Temporal lobe (tissue), 4 donors: ENCODE measurements at places on chromosomes 1 and 21. TPM values are rescaled to one million over a fixed set of nuclear protein-coding genes. Genes with fewer than 3 reads are reported as not detected.

USH2A gene
- under 0.01 TPM for total RNA-seq

LCE2C gene
- not detected for total RNA-seq

IGSF5 gene
- 0.25 TPM for total RNA-seq

MIXL1 gene
- 0.25 TPM for total RNA-seq

ZBTB8A gene
- 27.0 TPM for total RNA-seq

GRIK3 gene
- total RNA-seq = 34.7 TPM

TRIM67 gene
- 46.7 TPM for total RNA-seq

ARHGEF16 gene
- 0.25 TPM for total RNA-seq

L1TD1 gene
- under 0.01 TPM for total RNA-seq

S100A7 gene
- total RNA-seq = not detected

OSCP1 gene
- 12.8 TPM for total RNA-seq

RIIAD1 gene
- total RNA-seq = 15.2 TPM

HES3 gene
- not detected for total RNA-seq

GPR3 gene
- total RNA-seq = 0.25 TPM

HPDL gene
- total RNA-seq = 1.7 TPM

ERRFI1 gene
- total RNA-seq = 10.3 TPM

TIMM17A gene
- total RNA-seq = 41.8 TPM

FCRL1 gene
- total RNA-seq = under 0.01 TPM

CFAP107 gene
- not detected for total RNA-seq

CRP gene
- not detected for total RNA-seq

KCNN3 gene
- 4.9 TPM for total RNA-seq

OPTC gene
- total RNA-seq = not detected
